ENCODE measurements at places on chromosomes 1 and 21.

DNA sequence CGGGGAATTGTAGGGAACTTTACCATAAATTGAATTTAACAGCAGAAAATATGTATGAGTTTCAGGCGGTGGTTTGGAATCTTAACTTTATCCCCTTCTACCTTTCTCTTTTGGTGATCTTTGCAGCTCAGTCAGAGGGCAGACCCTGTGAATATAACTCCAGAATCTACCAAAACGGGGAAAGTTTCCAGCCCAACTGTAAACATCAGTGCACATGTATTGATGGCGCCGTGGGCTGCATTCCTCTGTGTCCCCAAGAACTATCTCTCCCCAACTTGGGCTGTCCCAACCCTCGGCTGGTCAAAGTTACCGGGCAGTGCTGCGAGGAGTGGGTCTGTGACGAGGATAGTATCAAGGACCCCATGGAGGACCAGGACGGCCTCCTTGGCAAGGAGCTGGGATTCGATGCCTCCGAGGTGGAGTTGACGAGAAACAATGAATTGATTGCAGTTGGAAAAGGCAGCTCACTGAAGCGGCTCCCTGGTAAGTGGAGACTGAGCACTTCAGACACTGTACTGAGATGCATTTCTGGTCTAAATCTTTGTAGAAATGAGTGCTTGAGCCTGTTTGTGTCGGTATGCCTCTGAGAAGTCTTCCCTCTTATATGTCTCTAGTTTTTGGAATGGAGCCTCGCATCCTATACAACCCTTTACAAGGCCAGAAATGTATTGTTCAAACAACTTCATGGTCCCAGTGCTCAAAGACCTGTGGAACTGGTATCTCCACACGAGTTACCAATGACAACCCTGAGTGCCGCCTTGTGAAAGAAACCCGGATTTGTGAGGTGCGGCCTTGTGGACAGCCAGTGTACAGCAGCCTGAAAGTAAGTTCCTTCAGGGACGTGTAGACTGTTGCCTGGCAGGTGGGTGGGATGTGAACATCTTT lies 1.5 kb downstream of the CCN1 start:
- peak; percentile 26 for DNase-seq

GRCh38 chr21:37564924-37565529 lies 198.5 kb downstream of the DYRK1A start:
- DNase-seq = no peak

- no peak for DNase-seq
These were observed 43.6 kb downstream of the FAAH start for GRCh38 chr1:46437723-46438122.

- DNase-seq = no peak
These were observed 30.4 kb downstream of the PLXNA2 start for GRCh38 chr1:208213786-208214185.

DNA sequence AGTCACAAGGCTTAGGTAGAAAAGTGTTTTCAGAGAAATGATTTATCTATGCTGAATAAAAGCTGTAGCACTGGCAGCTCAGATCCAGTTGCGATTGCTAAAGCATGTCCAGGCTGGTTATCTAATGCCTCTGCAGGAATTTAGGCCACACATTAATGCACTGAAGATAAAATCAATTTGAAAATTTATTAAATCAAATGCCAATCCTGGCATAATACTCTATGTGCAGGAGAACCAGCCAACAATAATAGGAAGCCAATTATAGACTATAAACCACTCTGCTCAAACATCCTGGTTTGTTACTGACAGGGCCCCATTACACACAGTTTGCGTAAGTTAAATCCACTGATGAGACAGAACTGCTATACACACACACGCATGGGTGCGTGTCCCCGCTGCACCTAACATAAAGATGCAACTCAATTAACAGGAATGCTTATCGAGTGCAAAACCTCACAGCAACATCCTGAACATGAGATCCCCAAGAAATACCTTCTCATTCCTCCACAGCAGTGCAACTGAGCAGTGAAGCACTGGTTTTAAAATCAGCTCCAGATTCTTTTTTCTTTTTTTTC lies 40.6 kb downstream of the PTP4A2 start:
- DNase-seq = no peak

Data from neural crest cell (in vitro differentiated cells).